ENCODE measurements at places on chromosomes 13 and 19.
A peak's percentile ranks its signal among the peaks of the same experiment; 100 is the strongest.

DNA sequence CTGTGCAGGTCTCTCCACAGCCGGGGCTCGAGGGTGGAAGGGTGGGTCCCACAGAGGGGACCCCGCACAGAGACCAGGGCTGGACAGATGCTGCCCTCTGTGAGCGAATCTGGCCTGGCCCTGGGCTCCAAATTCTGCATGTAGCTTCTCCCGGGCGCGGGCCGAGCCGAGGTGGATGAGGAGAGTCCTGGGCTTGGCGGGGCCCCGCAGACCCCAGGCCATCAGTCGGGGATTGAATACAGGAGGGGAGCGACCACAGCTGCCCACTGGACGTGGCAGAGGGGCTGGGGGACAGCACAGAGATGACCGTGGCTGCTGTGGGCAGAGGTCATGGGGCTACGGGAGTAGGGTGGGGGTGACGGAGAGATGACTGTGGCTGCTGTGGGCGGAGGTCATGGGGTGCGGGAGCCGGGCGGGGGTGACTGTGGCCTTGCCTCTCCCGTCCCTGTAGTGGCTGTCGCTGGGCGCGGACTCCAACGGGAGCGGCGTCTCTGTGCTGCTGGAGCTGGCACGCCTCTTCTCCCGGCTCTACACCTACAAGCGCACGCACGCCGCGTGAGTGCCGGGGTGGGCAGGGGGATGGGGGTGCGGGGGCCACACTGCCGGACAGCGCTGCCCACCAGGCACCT, 15.5 kb downstream of the NCLN start:
- DNase-seq, result no peak

DNA sequence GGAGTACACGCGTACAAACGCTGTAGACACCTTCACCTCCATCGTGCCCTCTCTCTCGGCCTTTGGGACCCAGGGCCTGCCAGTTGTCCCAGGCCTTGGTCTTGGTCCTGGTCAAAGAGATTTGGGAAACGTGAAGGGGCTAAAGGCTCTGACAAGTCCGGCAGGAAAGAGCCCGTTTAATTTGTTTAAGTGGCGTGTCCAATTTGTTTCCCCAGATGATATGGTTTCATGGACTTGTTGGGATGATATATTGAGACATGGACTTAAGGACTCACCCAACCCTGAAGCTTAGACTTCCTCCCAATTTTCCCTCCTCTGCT, 2.7 kb downstream of the CLEC11A start:
- DNase-seq, result no peak

GRCh38 chr13:44255771-44256364, 117.8 kb upstream of the SERP2 start:
- no peak for DNase-seq

GRCh38 chr13:66967811-66968597, 262.1 kb downstream of the PCDH9 start:
- DNase-seq, result no peak

DNA sequence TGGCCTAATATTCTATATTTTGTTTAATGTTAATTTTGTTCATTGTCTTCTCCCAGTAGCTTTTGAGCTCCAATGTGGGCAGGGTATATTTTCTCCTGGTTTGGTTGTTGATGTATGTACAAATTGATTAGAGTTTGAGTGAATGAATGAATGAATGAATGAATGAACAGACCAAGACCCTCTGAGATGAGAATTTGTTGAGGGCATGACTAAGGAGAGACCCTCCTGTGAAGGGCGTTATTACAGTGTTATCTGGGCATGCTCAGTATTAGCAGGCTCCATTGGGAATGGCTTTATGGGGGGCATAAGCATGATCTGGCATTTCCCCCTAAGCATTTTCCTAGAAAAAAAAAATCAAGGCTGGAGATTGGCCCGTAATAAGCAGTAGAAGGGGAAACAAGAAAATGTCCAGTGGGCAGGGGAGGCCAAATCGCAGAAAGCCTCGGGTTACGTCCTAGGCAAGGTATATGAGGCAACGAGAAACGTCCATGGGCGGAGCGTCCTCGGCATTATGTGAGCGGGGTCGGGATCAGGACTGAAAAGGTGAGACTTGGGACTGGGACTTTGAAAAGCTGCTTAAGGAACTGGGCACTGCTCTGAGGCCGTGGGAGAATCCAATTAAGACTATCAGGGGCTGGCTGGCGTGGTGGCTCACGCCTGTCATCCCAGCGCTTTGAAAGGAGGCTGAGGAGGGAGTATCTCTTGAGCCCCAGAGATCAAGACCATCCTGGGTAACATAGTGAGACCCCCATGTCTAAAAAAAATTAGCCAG, 904 bp upstream of the ARHGAP33 start:
- DNase-seq, result no peak

DNA sequence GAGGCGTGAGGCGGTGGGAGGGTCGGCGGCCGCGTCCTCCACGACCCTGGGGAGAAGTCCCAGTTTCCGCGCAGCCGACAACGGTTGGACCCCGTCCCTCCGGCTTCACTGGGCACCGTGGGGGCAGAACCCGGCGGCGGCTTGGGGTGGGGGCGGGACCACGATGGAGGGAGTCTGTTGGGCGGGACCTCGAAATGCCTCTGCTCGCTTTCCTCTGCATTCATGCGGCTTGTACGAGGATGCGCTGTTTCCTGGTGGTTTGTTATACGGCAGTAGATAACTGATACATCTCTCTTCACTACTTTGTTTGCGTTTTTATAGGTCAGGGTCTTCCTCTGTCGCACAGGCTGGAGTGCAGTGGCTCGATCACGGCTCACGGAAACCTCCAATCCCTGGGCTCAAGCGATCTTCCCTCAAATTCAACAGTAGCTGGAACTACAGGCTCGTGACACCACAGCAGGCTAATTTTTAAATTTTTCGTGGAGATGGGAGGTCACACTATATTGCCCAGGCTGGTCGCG, 24.6 kb upstream of the ZNF846 start:
- DNase-seq, result peak; percentile 88

GRCh38 chr13:48842316-48842715, 133.4 kb upstream of the FNDC3A start:
- DNase-seq, result no peak

GRCh38 chr19:13619203-13619632, 112.9 kb upstream of the CACNA1A start:
- DNase-seq, result no peak

GRCh38 chr13:53028637-53029203, at the start of gene OLFM4:
Gene OLFM4 (plus strand): TSS chr13:53028813. CDS start chr13:53028837, 24 bp downstream.
- no peak for DNase-seq

- DNase-seq, result no peak
Observed at GRCh38 chr19:5935473-5936291, 21.6 kb downstream of the CAPS start.

DNA sequence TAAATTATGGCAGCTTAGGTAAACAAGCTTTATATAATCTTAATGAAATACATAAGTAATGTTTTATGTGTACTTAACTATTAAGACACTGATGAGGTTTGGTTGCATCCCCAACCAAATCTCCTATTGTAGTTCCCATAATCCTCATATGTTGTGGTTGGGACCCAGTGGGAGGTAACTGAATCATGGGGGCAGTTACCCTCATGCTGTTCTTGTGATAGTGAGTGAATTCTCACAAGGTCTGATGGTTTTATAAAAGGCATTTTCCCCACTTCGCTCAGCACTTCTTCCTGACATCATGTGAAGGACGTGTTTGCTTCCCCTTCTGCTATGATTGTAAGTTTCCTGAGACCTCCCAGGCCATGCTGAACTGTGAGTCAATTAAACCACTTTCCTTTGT, 212.7 kb downstream of the DIAPH3 start:
- DNase-seq, result no peak

- no peak for DNase-seq
Observed at GRCh38 chr19:8552810-8553209, 24.4 kb downstream of the MYO1F start.

DNA sequence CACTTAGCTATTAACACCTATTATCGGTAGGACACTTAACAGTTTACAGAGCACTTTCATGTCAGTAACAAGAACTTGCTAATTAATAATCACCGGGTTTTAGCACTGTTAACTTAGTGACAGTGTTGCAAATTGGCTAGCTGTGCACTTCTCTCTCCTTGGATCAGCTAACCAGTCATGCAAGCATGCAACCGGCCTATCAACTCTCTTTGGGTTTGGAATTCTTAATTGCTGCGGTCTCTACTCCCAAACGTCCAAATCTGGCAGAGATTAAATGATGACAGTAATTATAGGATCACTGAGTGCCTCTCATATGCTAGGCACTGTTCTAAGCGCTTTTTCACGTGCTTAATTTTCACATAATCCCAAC, 1.2 kb downstream of the EPS15L1 start:
- DNase-seq, result no peak

DNA sequence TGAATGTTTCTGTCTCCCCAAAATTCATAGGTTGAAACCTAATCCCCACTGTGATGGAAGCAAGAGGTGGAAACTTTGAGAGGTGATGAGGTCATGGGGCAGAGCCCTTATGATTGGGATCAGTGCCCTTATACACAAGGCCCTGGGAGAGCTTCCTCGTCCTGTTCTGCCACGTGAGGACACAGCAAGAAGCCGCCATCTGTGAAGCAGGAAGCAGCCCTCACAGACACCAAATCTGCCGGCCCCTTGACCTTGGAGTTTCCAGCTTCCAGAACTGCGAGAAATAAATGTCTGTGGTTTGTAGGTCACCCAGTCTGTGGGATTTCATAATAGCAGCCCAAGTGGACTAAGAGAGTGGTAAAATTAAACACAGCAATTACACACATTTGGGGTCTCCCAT, 737.4 kb downstream of the UQCRFS1 start:
- no peak for DNase-seq

GRCh38 chr13:33452873-33453517, 167.4 kb upstream of the STARD13 start:
- no peak for DNase-seq

DNA sequence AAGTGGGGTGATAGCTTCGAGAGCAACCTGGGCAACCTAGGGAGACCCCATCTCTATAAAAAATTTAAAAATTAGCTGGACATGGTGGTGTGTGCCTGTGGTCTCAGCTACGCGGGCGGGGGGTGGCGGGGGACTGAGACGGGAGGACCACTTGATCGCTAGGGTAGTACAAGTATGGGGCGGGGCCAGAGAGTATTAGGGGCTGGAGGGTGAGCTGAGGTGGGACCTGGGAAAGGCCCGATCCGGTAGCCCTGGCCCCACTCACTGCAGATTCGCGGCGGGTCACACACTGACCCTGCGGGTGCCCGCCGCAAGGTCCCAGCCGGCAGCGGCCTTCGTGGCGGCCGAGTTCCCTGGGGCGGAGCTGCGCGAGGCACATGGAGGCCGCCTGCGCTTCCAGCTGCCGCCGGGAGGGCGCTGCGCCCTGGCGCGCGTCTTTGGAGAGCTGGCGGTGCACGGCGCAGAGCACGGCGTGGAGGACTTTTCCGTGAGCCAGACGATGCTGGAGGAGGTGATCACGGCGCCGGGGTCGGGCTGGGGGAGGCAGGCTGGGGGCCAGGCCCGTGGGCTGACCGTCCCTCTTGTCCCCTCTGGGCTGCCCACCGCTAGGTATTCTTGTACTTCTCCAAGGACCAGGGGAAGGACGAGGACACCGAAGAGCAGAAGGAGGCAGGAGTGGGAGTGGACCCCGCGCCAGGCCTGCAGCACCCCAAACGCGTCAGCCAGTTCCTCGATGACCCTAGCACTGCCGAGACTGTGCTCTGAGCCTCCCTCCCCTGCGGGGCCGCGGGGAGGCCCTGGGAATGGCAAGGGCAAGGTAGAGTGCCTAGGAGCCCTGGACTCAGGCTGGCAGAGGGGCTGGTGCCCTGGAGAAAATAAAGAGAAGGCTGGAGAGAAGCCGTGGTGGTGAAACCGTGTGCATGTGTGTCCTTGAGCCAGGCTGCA, 2.0 kb upstream of the ARHGAP45 start:
- DNase-seq, result peak; percentile 87

GRCh38 chr13:53001444-53002225, 27.0 kb upstream of the OLFM4 start:
- no peak for DNase-seq

- DNase-seq, result no peak
Observed at GRCh38 chr19:35294328-35294727, 2.4 kb downstream of the MAG start.

- peak; percentile 87 for DNase-seq
Observed at GRCh38 chr13:72960541-72960940, 98.3 kb upstream of the KLF5 start.

- DNase-seq, result no peak
Observed at GRCh38 chr13:80562433-80563156, 221.7 kb upstream of the SPRY2 start.

GRCh38 chr19:48965806-48966540, 864 bp downstream of the FTL start:
- peak; percentile 95 for DNase-seq

DNA sequence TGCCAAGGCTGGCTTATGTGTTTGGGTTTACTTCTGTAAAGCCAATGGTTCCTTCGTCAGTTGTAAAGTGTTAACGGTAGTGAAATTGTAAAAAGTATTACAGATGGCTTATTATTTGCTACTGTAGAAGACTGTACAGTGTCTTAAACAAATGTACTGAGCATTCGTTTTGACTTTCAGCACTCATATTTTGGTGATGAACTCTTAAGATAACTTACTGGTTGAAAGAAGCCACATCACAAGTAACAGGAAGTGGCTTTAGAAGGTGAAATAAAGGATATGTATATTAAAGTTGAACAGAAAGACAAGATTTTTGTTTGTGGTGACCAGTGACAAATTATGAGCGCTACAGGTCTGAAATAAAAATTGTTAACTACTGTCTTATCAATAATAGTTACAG, 64.2 kb downstream of the URI1 start:
- no peak for DNase-seq

DNA sequence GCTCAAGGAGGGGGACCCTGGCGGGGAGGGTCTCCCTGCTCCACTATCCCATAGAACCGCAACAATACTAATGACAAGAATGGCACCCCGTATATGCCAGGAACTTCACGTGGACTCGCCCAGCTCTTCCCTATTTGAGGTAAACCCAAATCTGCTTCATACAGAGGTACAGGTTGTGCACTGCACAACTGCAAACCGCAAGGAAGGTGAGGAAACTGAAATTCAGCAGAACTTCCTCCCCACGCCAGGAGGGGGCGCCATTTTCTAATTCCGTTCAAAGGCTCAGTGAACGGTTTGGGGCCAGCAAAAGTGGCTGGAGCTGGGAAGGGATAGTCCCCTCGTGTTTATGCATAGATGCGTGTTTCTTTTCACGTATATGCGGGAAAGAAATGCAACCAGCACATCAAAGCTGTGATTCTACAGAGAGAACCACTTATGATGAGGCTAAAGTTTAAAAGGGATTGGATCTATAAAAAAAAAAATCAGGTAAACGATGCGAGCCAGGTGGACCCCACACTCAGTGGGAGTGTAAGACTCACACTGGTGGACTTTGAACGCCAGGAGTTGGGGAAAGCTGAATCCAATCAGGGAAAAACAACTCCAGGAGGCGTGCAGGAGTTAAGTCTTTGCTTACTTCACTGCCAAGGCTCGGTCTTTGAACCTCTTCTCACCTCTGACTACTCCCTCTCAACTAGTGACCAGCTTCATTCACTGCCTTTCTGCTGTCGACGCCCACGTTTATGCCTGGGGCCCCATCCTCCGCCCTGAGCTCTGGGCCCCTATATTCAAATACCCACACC, 20.3 kb downstream of the C19orf81 start:
- peak; percentile 30 for DNase-seq

Data from stomach (tissue), 19 donors.